ENCODE measurements at places on chromosomes 2 and 18. TPM values are rescaled to one million over a fixed set of nuclear protein-coding genes. Genes with fewer than 3 reads are reported as not detected.
A peak's percentile ranks its signal among the peaks of the same experiment; 100 is the strongest.

DNA sequence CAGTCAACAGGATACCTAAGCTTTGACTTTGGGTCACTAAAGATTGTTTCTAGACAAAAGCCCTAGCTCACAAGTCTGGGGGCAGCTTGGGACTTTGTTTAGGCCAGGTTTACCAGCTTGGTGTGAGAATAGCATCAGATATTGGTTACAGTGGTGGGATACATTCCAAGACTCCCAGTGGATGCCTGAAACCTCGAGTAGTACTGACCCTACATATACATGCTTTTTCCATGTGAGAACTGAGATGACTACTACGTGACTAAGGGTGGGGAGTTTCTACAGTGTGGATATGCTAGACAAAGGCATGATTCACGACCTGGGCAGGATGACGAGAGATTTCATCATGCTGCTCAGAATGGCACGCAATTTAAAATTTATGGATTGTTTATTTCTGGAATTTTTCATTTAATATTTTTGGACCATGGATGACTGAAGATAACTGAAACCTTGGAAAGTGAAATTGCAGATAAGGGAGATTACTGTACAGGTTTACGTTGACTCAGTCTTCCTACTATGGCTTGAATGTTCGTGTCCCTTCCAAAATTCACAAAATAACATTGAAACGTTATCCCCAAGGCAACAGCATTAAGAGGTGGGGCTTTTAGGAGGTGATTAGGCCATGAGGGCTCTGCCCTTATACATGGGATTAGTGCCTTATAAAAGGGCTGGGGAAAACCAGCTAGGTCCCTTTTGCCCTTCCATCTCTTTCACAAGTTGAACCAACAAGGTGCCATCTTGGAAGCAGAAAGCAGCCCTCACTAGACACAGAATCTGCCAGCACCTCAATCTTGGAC lies 50.2 kb upstream of the CTAGE1 start:
- DNase-seq, result no peak

DNA sequence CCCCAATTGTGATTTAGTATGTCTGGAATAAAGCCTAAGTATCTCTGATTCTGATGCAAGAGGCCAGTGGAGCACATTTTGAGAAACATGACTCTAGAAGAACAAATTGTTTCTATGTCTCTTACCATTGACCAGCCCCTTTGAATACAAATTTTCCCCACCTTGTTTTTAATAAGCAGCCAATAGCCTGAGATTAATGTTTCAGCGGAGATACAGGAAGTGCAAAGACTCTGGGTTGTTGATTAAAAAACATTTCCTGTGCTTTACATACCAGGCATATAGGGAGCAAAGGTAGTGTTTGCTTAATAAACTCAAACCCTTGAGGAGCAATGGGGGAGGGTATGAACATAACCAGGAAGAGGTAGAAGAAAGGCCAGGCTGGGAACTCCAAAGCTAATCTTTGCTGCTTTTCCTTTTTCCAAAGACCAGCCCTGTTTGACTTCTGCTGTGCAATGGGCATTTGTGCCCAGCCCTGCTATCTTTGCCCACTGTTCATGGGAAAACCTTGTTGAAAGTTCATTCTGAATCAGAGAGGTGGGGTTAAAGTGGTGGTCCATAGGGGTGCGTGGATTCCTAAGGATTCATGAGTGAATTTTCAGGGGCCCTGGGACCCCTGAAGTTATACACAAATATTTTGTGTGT lies 29.3 kb downstream of the UPP2 start:
- DNase-seq, result no peak

DNA sequence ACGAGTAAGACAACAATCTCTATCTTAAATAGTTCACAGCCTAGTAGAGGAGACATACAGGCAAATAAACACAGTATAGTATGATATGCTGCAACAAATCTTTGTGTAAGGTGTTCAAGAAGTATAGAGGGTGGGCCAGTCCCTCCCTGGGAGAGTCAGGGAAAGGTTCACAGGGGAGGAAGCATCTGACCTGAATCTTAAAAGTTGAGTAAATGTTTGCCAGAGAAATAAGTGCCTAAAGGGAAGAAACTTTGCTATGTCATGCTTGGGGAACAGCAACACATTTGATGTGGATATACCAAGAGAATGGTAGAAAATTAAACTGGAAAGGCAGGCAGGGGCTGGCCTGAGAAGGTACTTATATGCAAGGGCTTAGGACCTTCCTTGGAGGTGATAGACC lies 125.7 kb upstream of the CYP26B1 start:
- DNase-seq, result no peak

- no peak for DNase-seq
These were observed 1.2 kb downstream of the TFPI start for GRCh38 chr2:187552828-187553681.

- no peak for DNase-seq
These were observed 87.9 kb downstream of the RAD51AP2 start for GRCh38 chr2:17430326-17430725.

DNA sequence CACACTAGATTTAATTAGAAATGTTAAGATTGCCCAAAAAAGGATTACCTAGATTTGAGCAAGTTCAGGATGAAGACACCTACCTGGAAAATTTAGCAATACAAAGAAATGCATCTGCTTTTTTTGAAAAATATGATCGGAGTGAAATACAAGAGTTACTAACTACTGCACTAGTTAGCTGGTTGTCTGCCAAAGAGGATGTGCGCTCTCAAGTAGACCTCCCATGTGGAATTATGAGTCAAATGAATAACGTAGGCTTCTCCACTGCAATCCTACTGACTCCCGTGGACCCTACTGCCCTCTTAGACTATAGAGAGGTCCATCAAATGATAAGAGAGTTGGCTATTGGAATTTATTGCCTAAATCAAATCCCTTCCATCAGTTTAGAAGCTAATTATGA lies 2.0 kb downstream of the ANKAR start:
- DNase-seq, result no peak

DNA sequence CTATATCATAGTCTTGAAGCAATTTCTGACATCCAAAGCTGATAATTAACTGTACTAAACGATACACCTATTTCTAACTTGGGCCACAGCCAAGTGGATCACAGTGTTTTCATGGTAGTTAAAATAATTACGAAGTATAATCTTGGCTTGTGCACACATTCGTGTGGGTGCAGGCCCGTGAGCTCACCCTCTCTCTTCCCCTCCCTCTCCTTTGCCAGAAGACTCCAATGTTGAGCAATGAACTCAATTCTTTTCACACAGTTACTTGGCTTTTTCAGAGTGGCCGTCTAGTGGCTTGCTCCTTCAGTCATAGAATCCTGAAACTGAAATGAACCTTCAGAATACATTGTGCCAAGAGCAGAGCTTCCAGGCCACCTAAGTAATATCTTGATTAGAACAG lies 178.7 kb downstream of the NCKAP5 start:
- no peak for DNase-seq

DNA sequence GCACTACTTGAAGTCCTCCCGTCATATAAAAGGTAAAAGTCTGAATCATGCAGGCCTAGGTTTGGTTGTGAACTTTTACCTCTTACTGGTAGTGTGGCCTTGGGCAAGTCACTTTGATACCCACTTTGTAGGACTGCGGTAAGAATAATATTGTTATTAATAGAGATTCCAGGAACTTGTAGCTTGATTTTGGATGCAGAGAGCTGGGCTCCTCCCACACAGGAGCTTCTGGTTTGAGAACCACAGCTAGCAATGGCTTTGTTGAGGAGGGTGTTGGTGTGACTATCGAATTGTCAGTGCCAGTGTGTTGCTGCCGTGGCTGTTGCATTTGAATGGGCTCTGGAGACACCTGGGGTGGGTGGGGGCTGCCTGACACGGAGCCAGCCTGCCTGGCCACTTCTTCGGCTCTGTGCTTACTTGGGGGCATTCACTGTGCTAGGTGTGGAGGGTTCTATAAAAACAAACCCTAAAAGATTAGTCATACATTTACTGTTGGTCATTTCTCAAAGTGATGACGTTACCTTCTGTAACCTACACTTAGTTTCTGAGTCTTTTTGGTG lies 38.5 kb downstream of the ASAP2 start:
- peak; percentile 81 for DNase-seq

DNA sequence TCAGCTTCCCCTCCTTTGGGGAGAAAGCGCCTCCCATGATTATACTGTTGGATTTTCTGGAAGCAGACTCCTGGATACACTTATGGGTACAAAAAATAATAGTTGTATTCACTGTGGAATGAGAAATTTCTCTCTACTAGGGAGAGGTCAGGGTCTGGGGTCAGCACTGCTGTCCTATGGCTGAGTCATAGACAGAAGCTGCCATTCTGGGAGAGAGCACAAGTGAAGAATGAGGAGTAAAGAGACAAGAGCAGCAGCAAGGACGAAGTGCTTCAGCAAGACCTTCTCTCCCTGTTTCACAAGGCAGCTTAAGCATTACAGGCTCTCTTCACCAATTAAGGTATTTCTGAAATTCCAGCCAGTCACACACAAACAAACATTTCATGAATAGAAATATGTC lies 10.1 kb upstream of the UNC80 start:
- no peak for DNase-seq

- peak; percentile 33 for DNase-seq
These were observed 38.3 kb upstream of the EPB41L3 start for GRCh38 chr18:5582076-5582475.

DNA sequence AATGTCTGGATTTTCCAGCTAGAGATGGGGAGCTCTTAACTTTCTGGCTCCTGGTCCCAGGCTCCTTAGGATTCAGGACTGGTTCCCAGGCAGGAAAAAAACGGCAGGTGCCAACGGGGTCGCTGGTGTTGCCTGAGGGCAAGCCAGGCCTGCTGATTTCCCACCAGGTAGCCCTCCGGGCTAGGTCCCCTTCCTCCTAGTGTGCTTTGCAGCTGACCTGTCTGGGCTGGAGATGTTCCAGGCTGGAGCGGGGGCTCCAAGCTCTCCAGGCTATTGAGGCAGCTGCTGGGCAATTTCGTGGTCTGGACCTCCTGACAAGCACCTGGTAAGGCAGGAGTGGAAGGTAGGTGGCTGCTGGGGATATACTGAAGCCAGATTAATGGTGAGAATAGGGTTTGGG lies 2.0 kb upstream of the MRPL53 start:
- DNase-seq, result no peak

DNA sequence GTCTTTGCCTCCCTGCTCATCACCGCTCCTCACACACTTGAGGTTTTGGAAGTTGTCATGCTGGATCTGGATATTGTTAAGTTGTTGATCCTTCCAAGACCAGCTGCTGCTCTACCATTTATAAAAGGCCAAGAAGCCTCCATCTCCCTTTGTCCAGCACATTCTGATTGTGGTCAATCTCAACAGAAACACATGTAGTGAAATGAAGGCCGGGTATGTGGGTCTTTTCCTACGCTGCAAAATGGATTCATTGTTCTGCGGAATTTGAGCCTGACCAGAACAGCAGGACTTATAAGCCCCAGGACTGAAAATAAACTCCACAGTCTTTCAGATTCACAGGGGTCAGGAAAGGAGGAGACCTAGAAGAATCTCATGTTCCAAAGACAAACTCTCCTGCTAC lies 238.4 kb downstream of the CMPK2 start:
- DNase-seq, result no peak

GRCh38 chr2:100185516-100185915 lies 43.1 kb upstream of the AFF3 start:
- no peak for DNase-seq

- no peak for DNase-seq
These were observed 47.4 kb upstream of the ANKRD44 start for GRCh38 chr2:197357986-197358385.

DNA sequence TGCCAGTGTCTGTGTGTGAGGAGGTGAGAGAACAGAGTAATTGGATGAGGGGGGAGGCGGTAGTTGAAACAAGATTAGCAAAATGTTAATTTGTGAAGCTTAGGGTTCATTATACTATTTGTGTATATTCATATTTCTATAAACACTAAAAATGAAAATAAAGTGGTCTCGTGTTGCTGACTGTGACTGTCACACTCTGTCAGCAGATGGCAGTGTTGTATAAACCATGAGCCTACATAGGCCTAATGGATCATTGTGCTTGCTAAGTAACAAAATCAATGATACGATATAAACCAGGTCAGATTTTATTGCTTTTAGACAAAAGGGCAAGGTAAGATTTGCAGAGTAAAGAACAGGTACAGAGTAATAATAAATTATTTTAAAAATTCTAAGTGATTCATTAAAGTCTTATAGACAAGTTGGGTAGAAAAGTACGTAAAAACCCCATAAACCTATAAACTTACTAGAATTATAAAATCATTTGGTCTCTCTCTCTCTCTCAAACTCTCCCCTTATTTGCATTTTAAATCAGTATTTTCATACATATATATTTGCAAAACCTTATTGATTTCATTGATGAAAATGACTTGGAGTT lies 182.7 kb downstream of the RPIA start:
- DNase-seq, result no peak

DNA sequence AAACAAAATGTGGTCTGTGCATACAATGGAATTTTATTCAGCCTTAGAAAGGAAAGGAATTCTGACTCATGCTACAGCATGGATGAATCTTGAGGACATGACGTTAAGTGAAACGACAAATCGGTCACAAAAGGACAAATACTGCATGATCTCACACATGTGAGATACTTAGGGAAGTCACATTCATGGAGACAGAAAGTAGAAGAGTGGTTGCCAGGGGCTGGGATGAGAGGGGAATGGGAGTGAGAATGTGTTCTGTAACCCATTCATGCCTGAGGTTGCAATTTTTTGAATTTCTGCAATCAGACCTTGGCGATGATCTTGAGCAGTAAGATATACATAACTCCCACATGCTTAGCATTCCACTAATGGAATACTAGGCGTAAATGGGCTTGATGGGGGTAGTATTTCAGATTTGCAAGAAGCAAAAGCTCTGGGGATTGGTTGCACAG lies 22.0 kb downstream of the FHL2 start:
- no peak for DNase-seq

DNA sequence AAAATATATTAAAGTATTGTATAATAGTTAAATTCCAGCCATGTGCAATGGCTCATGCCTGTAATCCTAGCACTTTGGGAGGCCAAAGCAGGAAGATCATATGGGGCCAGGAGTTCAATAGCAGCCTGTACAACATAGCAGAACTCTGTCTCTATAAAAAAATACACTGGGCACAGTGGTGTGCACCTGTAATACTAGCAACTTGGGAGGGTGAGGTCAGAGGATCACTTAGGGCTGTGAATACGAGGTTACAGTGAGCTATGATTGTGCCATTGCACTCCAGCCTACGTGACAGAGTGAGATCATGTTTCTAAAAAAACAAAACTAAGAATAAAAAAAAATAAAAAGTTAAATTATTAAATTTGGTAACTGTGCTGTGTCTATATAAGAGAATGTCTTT lies 36.1 kb downstream of the ZRANB3 start:
- no peak for DNase-seq

GRCh38 chr2:174730698-174731018 lies 33.6 kb downstream of the CHRNA1 start:
- no peak for DNase-seq

The PLCD4 gene
- total RNA-seq, result not detected

The HTR2B gene
- total RNA-seq, result not detected

The ABCG5 gene
- not detected for total RNA-seq

The MAL gene
- total RNA-seq, result 0.80 TPM

The ANKRD30BL gene
- not detected for total RNA-seq

The CLIP4 gene
- 0.30 TPM for total RNA-seq

The HYCC2 gene
- total RNA-seq, result 6.8 TPM

The SOX11 gene
- 26.6 TPM for total RNA-seq
